CD4-positive, alpha-beta T cell treated with Interleukin-1 beta for 1 hour (primary cell): ENCODE measurements at places on chromosomes 11 and 22.

DNA sequence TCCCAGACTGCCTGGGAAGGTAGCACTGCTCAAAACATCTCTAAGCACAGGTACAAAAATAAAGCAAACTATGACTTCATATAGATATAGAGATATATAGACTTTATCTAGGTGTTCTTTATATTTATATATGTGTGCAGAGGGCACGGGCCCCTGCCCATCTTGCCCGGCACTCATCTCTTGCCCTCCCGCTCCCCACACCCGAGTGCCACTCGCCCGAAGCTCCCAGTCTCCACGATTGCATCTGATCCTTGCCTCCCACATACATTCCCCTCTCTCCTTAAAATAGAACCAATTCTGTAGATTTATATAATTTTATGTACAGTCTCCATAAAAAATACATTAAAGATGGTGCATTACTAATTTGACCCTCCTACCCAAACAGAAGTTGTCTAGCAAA is 55.5 kb downstream of the IGSF9B start:
- no peak for DNase-seq

- no peak for DNase-seq
These were observed 156.0 kb upstream of the SOX6 start for GRCh38 chr11:16512198-16512898.

- no peak for DNase-seq
These were observed 85.8 kb upstream of the FGF3 start for GRCh38 chr11:69904974-69905535.

DNA sequence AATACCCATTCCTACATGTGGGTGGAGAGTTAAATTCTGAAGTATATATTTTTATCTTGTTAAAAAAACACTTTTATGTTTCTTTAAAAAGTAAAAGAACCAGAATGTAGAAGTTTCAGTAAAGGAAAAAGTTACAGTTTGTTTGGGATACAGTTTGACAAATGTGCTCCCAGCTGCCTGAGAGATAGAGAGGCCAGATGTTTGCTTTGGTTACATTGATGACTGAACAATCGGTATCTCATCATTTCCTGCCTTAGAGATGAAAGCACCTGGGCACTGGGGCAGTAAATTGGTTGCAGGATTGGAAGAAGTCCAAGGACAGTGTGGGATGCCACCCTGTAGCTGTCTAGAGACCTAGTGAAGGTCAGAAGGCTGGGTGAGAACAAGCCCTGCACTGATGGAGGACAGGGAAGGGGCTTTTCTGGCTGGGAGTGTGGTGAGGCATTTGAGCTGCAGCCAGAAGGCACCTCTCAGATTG is 16.6 kb downstream of the MED15 start:
- DNase-seq = no peak

GRCh38 chr22:50178871-50179869 is 6.5 kb upstream of the TRABD start:
- DNase-seq = no peak

DNA sequence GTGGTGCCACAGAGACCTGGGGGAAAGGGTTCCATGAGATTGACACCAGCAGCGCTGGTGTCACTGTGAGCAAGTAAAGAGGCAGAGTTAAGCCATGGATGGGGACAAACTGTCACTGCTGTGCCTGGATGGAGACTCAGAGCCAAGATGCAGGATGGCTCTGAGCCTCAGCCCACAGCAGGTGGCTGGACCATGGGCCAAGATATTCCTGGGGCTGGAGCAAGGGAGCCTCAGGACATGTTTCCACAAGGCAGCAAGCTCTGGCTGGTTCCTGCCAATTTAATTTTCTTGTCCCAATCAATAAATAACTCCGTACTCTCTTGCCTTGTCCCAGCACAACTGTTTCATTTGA is 23.0 kb downstream of the MYO18B start:
- DNase-seq = no peak

- DNase-seq = peak; percentile 64
These were observed 17.2 kb upstream of the OR5B21 start for GRCh38 chr11:58525037-58525614.

- no peak for DNase-seq
These were observed 733 bp downstream of the TRIM5 start for GRCh38 chr11:5684036-5684645.

GRCh38 chr11:63940786-63941185 is 2.0 kb downstream of the NAA40 start:
- no peak for DNase-seq

DNA sequence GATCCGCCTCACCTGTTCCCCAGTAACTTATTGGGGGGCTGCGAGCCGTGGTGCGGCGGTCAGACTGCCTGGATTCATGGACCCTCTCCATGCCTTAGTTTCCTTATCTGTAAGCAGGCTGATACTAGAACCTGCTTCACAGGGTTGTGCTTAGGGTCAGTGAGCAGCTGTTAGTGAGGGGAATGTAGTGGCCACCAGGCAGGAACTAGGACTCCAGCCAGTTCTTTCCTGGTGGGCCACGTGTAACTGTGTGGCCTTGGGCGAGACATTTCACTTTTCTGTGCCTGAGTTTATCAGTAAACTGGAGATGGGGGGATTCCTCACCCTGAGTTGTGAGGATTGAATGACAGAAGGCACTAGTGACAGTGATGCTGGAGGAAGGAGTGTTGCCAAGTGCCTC is 24.8 kb downstream of the MCM5 start:
- DNase-seq = no peak
